ENCODE measurements at places on chromosomes 16 and 17.
A peak's percentile ranks its signal among the peaks of the same experiment; 100 is the strongest.

DNA sequence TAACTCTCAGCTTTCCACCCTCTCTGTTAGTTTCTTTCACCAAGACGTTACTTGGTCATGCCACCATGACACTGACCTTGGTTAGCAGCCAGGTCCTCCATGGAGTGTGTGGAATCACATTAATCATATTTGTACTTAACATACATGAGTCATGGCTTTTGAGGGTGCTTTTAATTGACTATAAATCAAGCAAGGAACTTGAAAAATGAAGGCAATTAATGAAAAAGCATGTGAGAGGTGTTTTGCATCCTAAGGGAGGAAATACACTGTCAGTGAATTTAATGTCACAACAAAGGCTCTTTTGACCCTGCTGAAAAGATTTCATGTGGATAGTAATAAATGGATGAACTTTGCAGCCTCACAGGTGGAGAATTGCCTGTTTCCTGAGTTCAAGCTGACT lies 240.7 kb downstream of the CDH13 start:
- DNase-seq: no peak

GRCh38 chr17:51598824-51599223 lies 338.5 kb downstream of the UTP18 start:
- DNase-seq: no peak

DNA sequence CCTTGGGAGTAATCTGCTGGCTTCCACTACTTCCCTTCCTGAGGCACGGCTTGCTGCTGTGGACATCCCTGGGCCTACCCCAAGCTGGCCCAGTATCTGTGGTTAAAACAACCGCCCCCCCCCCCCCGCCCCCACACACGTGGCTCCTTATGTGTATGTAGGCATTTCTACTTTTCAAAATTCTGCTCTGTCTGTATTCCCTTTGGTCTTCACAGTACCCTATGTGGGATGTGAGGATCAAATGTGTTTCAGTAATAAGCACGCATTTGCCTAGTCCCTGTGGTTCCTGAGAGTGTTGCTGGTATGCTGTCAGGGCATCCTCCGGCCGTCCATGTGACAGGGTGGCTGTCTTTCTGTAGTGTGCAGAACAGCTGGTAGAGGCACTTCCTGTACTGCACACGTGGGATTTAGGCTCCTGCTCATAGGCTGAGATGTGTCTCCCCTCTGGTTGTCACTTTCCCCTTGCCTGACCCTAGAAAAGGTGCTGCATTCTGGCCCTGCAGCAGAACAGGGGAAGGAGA lies 2.2 kb downstream of the NT5M start:
- DNase-seq: no peak

GRCh38 chr17:9200699-9201359 lies 179.5 kb downstream of the NTN1 start:
- DNase-seq: no peak

DNA sequence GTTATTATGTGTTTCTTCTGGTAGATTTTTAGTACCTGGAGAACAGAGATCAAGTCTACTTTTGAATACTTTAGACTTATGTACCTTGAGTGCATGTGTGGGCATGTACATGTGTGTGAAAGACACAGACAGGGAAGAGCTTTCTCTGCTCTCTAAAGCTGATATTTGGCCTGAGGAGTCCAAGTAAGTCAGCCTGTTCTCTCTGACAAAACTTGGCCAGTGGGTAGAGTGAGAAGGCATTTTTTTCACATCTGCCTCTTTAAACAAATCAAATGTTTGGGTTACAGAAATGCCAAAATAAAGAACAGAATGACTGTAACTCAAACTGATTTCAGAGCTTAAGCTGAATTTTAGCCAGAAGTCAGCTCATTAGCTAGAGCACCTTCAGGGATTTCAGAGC lies 309.7 kb upstream of the DYNLRB2 start:
- peak; percentile 59 for DNase-seq

GRCh38 chr16:55280587-55280986 lies 43.4 kb upstream of the IRX6 start:
- no peak for DNase-seq

- no peak for DNase-seq
Observed at GRCh38 chr16:72298961-72299360, 127.0 kb upstream of the PMFBP1 start.

DNA sequence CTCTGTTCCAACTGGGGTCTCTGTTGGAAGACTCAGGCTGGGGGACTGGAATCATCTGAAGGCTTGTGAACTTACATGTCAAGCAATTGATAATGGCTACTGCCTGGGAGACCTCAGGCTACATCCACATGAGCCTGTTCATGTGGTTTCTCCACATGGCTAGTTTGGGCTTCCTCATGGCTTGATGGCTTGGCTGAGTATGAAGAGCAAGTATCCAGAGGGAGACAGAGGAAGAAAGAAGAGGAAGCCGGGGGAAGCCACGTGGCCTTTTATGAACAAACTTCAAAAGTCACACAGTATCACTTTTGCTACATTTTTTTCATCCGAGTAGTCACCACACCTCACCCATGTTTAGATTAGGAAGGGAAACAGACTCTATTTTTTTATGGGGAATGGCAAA lies 158.9 kb downstream of the TRIM37 start:
- no peak for DNase-seq

DNA sequence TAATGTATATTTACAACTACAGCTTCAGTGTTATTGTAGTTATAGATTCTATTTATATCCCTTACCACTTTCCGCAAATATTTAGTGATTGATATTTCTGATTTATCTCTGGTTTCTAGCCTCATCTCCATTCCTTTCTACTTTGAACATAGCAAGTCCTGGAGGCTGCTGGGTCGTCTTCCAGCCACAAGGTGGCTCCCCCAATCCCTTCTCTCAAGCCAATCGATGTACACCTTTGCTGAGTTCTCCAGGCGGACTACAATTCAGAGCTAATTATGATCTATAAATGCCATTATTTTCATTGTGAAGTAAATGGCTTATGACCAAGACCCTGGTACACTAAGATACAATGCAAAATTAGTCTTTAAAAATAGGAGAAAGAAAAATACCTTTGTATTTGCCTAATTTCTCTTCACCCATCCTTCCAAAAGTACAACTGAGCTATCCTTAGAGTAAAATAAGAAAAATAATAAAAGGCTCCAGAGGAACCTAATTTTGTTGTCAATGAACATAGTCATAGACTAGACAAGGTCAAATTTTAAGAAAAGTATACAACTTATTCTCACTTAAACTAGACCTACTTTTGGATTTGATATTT lies 122.1 kb downstream of the SKAP1 start:
- peak; percentile 74 for DNase-seq

GRCh38 chr16:4006397-4006999 lies 109.7 kb downstream of the ADCY9 start:
- DNase-seq: peak; percentile 30

DNA sequence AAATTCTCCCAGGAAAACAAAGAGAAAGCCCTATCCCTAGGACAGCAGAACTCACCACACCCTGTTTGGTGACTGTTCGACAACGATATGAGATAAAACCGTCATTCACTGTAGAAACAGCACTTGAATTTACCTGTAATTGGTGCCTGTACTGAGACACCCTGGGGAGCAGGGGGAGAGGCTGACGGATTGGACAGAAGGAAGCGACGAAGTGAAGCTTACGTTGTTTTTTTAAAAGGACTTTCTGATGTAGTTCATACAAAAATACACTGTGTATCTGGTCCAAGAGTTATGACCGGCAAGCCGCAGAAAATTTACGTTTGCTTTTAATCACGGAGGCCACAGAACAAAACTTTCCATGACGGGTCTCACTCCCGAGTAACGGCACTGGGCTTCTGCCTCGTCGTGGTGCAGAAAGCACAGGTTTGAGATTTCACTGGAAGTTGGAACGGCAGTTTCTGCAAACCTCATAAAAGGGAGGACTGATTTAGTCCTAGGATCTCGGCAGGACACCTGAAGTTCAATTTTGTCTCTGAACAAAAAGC lies 9.7 kb downstream of the NXN start:
- DNase-seq: no peak

DNA sequence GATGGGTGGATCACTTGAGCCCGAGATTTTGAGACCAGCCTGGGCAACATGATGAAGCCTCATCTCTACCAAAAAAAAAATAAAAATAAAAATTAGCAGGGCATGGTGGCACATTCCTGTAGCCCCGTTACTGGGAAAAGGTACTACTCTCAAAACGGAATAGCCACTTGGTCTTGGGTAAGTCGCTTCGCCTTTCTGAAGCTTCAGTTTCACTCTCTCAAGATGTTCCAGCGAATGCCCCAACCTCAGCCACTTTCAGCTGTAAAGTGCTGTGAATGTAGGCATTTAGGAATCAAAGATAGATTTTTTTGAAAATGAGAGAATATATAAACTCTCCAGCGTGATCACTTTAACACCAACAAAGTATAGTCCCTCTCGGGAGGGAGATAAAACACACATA lies 154.1 kb upstream of the HS3ST3A1 start:
- no peak for DNase-seq

DNA sequence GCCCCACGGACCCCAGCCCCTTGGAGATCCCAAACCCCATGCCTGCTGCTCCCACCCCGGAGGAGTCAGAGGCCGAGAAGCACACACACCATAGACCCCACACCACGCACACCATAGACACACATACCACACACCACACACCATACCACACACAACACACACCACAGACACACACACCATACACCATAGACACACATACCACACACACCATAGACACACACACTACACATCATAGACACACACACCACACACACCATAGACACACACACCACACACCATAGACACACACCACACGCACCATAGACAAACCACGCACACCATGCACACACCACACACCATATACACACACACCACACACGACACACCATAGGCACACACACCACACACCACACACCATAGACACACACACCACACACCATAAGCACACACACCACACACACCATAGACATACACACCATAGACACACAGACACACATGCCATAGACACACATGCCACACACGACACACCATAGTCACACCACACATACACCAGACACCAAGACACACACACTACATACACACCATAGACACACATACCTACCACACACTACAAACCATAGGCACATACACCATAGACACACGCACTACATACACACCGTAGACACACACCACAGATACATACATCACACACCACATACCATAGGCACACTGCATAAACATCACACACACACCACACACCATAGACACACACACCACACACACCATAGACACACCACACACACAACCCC lies 11.3 kb downstream of the TBC1D16 start:
- DNase-seq: no peak

- DNase-seq: no peak
Observed at GRCh38 chr17:640436-640835, 74.2 kb downstream of the VPS53 start.

DNA sequence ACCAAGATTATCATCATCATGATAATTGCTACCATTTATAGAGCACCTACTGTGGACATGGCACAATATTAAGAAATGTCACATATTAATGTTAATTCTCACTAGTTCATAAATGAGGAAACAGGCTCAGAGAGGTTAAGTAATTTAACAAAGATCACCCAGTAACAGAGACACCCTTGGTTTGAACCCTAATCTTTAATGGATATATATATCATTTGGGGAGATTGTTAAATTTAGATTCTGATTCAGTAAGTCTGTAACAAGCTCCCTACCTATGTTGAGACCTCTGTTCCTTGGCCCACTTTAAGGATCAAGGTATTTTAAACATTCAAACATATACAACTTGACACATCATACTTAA lies 804 bp upstream of the TMEM100 start:
- DNase-seq: no peak

DNA sequence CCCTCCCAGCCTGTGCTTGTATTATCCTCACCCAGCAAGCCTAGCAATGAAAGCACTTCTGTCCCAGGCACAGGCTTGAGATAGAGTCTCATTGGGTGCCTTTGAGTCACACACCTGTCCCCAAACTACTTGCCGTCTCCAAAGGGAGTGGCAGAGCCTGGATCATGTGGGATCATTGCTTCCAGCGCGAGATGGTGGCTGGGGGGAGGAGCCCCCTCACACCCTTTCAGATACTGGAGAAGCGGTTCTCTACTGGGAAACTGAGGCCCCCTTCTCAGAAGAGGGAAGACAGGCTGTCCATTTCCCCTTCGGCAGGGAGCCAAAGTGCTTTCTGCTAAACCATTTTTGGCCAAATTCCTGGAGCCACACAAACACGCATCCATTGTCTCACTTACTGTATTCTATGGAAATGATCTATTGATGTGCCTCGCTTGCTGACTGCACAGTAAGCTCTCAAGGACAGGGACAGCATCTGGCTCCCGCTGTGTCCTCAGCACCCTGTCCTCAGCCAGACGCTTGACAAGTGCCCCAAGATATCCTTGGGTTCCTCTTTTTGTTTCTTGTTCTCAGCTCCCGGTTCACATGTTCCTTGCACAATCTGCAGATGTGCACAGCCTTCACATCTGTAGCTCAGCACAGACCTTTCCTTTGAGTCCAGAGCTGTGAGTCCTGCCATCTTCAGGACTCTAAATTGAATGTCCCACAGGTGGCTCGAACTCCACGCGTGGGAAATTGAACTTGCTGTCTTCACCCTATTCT lies 26.0 kb upstream of the DLX3 start:
- no peak for DNase-seq

DNA sequence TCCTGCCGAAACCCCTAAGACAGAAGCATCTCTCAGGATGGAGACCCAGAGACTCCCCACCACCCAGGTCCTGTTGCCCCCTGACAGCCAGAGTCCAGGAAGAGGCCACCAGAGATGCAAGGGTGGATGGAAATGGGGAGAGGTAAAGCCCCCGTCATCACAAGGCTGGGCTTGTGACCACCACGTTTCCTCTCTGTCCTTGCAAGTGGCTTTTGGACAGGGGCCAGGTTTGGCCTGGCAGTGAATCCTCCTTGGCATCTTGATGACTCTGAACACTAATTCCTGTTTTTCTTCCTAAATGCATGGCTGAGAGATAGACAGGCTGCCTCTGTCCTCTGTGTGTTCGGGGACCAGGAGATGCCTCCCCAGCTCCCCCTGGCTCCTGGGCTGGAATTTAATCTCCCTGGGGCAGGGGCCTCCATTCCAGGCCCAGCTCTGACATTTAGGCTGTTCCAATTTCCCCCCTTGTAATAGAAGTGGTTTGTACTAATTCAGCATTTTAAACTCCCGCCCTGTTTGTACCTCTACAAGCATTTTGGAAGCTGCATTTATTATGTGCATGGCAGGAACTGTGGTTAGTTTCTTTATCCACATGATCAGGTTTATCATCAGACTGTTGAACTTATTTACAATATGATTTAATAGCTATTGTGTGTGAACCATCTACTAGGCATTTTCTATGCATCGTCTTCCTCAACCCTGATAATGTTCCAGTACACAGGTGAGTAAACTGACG lies 116.1 kb upstream of the IRX6 start:
- DNase-seq: no peak

Data from IMR-90 (cell line).